ENCODE measurements at places on chromosomes 16 and 17.

- no peak for DNase-seq
These were observed 48.2 kb downstream of the MRC2 start for GRCh38 chr17:62675701-62676100.

- DNase-seq: no peak
These were observed 13.3 kb upstream of the SBK1 start for GRCh38 chr16:28279006-28279405.

DNA sequence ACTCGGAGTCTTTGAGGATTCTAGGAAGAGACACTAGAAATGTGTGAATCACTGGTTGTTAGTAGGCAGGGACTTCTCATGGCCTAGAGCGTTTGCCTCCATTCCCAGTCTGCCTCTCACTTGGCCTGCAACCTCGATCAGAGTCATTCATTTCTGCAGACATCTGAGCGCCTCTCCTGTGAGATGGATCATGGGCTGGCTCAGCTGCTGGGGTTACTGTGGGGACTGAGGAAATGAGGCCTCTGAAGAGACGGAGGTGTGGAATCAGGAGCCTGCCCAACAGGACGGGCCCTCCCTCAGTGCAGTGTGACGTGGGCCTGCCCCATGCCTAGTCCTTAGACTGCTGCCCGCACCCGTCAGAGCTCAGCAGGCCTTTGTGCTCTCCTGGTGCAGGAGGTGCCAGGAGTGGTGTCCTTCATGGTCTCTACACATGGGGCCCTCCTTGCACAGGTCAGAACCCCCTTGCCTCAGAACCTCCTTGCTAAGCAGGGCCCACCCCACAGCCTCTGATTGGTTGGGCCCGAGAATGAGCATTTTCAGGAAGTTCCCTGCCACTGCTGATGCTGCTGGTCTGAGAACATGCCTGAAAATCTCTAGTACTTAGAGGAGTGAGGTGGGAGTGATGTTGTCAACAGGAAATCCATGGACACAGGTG is 99.4 kb downstream of the NPIPB11 start:
- no peak for DNase-seq

DNA sequence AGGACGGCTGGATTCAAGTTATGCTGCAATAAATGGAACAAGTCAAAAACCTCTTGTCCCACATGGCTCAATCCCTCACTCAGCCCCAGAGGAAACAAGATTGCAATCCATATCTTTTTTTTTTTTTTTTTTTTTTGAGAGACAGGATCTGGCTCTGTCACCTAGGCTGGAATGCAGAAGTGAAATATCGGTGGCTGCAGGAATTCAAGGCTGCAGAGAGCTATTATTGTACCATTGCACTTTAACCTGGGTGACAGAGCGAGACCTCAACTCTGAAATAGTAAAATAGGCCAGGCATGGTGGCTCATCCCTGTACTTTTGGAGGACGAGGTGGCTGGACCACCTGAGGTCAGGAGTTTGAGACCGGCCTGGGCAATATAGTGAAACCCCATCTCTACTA is 2.7 kb upstream of the PDE6G start:
- DNase-seq: no peak

DNA sequence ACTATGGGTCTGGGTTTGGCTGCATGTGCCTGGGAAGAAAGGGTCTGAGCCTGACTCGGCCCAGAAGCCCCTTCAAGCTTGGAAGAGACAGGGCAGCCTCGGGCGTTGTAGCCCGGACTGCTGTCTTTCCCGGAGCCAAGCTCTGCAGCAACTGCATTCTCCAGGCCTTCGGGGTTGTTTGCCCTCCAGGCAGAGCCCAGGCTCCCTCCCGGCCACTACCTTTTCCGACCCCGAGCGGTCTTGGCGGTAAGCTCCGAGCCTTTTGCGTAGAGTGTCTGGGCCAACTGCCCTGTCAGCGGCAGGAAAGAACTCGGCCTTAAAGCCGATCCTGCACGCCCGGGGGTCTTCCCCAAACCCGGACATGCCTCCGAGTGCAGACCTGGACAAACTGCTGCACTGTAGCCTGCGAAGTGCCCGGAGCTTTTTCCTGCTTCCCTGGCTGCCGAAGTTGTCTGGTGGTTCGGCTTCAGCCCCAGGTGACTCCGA is 1.3 kb downstream of the LHX1 start:
- DNase-seq: no peak

DNA sequence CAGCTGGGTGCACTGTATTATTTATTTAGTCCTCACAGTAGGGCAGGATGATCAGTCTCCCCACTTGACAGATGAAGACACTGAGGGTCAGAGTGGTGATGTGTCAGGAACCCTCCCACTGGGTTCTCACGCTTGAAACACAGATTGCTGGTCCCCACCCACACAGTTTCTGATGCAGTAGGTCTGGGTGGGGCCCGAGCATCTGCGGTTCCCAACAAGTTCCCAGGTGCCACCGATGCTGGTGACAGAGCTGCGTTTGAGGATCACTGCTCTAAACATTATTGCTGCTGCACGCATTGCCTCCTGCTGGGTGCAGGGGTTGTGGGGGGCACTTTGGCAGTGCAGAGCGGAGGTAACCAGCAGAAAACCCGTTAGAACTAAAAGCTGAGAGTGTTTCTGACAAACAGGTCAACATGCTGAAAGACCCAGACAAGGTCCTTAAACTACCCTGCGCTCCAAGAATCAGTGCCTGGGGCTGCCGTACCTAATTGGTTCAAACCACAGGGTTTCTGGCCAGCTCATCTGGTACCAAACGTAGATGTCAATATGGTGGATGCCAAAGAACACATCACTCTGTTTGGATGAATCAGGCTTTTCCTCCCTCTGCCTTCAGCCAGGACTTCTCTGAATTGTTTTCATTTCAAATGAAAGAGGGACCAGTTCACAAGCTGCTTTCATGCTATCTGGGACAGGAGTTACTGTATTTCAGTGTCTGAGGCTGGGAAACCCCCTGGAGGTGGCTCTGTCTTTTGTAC is 76.0 kb downstream of the ABCC1 start:
- no peak for DNase-seq

- DNase-seq: no peak
These were observed 127.1 kb downstream of the CDH13 start for GRCh38 chr16:82753821-82754220.

GRCh38 chr17:49399995-49400394 is 14.7 kb downstream of the PHB1 start:
- DNase-seq: no peak

- DNase-seq: no peak
These were observed 27.5 kb upstream of the SHCBP1 start for GRCh38 chr16:46648656-46649055.

DNA sequence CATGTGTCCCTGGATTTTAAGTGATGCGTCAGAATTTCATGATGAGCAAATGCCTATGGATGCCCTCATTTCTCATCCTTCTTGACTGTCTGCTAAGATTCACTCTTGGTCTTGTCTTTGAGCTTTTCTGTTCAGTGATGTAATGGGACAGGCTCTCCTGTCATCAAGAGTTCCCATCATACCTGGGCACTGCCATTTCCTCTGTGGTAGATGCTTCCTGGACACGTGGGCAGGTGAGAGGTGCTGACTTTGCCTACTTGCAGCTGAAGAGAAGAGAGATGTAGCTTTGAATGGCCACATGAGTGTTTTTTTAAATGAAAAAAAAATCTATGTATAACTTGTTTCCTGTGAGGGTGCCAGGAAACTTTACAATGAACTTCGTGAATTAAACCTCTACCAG is 557.7 kb downstream of the MAF start:
- DNase-seq: no peak

GRCh38 chr16:65070831-65071432 is 50.9 kb downstream of the CDH11 start:
- no peak for DNase-seq

GRCh38 chr16:74950511-74950910 is 34.4 kb downstream of the WDR59 start:
- DNase-seq: no peak

Measured in HuH-7.5 (cell line).